Activated naive CD4-positive, alpha-beta T cell treated with anti-CD3 and anti-CD28 coated beads, Interleukin-2, amount 50 U/mL, for 16 hours (primary cell): ENCODE measurements at places on chromosomes 2 and 18.

- no peak for DNase-seq
These were observed 66.0 kb upstream of the SPRED2 start for GRCh38 chr2:65498396-65498795.

- no peak for DNase-seq
These were observed 1295.7 kb upstream of the NRXN1 start for GRCh38 chr2:52327641-52328040.

DNA sequence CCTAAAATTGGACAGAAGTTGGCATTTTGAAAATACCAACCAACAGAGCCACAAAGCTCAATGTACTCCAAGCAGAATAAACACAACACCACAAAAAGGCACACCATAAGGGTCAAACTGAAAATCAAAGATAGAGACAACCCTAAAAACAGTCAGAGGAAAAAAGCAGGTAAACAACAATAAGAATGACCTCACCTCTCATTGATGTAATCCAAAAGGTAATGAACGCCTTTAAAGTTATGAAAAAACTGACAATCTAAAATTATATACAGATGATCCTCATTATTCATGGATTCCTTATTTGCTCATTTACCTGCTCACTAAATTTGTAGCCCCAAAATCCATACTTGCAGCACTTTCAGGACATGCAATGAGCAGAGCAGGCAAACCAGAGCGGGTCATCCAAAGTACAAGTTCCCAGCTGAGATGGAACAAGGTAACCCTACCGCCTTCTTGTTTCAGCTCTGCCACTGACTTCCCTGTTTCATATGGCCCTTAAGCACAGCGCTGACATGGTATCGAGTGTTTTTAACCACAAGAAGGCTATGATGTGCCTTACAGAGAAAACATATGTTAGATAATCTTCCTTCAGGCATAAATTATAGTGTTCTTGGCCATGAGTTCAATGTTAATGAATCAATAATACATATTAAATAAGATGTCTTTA, 17.0 kb downstream of the RTN4 start:
- DNase-seq, result no peak

- no peak for DNase-seq
These were observed 2.5 kb downstream of the RTN4 start for GRCh38 chr2:55047677-55048299.

DNA sequence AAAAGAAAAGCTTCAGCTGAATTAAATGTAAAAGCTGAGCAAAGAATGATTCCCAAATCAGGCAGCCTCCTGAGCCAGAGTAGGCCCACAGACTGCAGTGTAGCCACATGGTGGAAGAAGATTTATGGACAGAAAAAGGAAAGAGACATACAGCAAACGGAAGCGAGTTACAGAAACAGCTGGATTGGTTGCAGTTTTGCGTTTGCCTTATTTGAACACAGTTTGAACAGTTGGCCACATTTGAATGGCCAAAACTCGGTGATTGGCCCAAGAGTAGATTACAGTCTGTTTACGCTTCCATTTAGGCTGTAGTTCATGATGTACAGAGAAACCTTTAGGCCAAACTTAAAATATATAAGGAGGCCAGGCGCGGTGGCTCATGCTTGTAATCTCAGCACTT, 35.1 kb downstream of the SH2D6 start:
- DNase-seq, result no peak

- DNase-seq, result no peak
These were observed 373.8 kb downstream of the TMEM182 start for GRCh38 chr2:103135679-103136078.

GRCh38 chr2:37653805-37654378, 17.6 kb downstream of the CDC42EP3 start:
- no peak for DNase-seq

DNA sequence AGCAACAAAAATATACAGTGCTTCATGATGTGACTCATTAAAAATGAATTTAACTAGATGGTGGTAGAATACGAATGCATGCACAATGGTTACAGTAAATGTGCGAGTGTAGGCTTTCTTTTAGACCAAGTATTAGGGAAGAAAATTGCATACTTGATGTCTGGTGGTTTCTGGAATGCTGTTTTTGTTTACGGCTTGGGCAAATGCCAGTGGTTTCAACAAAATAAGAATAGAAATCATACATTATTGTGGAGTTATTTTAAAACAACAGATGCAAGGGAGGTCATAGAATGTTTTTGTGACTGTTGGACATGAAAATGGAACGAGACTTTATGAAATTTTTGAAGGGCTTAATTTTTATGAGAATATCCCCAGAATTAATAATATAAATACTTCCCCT, 580.9 kb downstream of the PLCL1 start:
- no peak for DNase-seq

DNA sequence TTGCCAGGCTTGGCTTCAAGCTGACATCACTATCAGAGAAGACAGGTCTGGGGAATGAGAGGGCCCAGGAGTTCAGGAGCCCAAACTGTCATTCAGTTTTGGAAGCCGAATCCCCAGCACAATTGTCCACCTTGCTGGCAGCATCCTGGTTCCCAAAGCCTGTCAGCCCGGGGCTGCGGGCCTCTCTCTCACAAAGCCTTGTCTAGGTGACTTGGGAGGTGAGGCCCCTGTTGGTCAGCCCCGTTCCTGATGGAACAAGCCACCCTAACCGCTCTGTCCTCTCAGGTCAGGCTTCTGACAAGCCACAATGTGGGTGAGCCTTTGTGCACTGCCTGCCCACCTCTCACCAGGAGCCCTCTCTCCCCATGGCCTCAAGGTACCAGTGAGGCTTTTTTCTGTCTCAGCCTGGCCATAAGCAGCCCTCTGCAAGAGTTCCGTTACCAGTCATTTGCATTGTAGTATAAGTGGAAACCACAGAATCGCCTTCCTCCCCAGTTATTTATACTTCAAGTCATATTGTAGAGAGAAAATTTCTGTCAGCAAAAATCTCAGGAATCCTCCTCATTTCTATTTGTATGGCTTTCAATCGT, 100.6 kb downstream of the MSH2 start:
- DNase-seq, result no peak

DNA sequence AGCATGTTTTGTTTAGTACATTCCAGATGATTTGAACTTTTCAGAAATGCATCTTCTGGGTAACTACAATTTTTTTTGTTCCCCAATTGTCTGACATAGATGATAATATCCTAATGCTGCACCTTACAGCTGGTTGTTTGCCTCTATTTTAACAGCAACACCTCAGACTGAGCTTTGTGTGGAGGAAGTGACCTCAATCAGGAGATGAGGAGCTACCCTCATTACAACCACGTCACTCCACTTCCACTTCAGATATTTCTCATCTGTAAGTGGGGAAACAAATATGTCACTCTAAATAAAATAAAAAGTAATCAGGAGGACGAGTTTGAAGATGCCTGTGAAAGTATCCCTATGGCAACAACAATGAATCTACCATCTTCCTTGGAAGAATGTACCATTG, 12.1 kb upstream of the SRSF7 start:
- no peak for DNase-seq

DNA sequence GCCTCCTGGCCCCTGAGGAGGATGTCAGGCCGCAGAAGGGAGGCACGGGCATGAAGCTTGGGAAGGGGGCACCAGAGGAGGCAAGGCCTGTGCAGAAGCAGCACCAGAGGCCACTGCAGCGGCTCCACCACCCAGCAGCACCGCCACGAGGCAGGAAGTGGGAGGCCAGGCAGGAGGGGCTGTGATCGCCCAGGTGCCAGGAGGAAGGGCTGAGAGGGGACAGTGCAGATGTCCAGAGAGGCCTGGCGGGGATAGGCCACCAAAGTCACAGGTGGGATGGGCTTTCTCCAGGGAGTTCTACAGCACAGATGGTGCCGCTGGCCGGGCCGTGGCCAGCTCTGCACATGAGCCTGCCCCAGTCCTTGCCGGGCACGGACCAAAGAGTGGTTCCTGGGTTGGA, 6.0 kb upstream of the ALPI start:
- no peak for DNase-seq

DNA sequence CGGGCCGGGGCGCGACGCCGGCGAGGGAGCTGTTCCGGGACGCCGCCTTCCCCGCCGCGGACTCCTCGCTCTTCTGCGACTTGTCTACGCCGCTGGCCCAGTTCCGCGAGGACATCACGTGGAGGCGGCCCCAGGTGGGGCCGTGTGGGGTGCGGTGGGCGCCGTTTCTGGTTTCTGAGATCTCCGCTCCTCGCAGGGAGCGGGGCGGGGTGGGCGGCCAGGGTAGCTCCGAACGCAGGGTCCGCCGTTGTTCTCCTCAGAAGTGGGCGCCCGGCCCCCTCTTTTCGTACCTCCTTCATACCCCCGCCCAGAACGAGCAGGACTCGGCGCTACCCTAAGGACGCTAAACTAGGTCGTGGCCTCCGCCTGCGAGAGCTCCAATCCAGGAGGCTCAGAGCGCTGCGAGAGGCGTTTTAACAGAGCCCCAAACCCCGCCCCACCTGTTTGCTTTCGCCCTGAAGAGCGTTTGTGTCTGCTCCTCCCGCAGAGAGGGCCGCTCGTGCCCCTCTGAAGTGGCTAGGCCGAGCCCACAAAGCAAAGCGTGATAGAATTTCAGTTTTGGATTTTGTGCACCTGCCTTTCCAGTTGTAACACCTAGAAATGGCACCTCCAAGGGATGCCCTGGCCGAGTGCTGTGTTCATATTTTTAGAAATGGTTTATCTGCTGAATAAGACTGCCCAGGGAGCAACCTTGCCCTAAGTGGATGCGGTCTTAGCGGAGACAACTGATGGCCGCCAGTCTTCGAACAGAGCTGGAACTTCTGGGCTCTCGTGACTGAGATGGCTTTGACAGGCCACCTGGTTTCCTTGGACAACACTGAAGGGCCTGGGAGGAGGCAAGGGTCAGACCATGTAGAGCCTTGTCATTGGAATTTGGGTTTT, 626 bp downstream of the CAPN10 start:
- peak; percentile 68 for DNase-seq

GRCh38 chr2:11242542-11243174, 87.4 kb downstream of the SLC66A3 start:
- no peak for DNase-seq

- no peak for DNase-seq
These were observed 23.0 kb downstream of the CDC42EP3 start for GRCh38 chr2:37648331-37649011.

- no peak for DNase-seq
These were observed 36.9 kb downstream of the REEP1 start for GRCh38 chr2:86300496-86300895.

- no peak for DNase-seq
These were observed 4.6 kb downstream of the SPATS2L start for GRCh38 chr2:200311139-200311538.

DNA sequence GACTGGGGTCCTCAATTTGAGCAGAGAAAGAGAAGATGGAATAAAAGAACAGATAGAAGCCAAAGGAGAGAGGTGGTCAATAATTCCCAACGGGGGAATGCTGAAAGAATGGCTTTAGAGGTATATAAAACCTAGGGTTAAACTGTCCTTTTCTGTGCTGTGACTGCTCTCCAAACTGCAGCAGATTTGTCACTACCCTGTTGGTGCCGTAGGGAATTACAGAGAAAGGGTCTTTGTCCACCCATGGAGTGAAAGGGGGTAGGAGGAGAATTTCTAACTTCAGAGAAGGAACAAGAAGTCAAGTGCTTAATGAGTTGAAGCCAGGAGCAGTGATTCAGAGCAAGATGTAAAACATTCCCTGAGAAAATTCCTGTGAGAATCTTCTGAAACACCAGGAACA, 486.5 kb downstream of the NUP35 start:
- DNase-seq, result no peak

- DNase-seq, result no peak
These were observed 35.5 kb downstream of the EML6 start for GRCh38 chr2:54758951-54759350.

DNA sequence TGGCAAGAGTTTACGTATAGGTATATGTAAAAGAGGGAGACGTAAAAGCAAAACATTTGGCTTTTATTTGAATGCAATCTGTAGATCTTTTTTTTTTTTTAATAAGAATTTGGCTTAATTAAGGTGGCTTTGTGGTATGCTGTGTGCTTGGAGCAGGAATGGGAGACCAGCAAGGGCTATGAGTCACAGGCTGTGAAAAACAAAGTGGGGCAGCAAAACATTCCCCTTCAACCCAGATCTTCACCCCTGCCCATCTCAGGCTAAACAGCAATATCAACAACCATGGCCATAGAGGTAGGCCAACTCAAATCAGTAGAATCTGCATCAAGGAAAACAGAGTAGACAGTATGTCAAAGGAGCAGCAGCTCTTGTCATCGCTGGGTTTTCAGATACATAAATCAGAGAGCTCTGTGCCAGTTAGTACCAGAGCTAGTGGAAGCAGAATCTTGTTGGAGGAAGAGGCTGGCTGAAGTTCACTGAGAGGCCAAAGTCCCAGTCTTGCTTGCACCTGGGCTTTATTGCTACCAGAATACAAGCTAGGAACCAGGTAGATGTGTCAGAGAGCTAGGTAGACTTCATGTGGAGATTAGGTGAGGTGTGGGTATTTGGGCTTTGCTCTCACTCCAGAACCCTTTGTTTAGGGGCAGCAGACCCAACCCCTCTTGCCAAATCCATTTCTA, 191.5 kb upstream of the FANCL start:
- no peak for DNase-seq

GRCh38 chr18:6547476-6547875, 132.8 kb upstream of the L3MBTL4 start:
- DNase-seq, result no peak

DNA sequence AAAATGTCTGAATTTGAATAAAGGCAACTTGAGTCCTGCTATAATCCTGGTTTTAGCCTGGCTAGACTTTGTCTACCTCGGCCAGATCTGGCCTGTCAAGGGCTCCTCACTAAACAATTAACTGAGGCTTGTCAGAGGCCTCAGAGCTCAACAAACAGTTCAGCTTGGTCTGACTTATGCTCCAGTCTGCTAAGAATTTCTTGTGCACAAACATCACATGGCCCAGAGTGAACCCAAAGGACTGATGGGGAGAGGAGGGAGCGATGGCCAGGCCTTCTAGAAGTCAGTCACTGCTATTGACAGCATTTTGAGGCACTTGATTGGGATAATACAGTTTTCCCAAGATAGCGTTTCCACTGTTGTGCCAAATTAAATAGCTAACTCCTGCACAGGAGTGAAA, 555.1 kb upstream of the ID2 start:
- no peak for DNase-seq

- no peak for DNase-seq
These were observed 199.6 kb upstream of the HNMT start for GRCh38 chr2:137764646-137765045.

DNA sequence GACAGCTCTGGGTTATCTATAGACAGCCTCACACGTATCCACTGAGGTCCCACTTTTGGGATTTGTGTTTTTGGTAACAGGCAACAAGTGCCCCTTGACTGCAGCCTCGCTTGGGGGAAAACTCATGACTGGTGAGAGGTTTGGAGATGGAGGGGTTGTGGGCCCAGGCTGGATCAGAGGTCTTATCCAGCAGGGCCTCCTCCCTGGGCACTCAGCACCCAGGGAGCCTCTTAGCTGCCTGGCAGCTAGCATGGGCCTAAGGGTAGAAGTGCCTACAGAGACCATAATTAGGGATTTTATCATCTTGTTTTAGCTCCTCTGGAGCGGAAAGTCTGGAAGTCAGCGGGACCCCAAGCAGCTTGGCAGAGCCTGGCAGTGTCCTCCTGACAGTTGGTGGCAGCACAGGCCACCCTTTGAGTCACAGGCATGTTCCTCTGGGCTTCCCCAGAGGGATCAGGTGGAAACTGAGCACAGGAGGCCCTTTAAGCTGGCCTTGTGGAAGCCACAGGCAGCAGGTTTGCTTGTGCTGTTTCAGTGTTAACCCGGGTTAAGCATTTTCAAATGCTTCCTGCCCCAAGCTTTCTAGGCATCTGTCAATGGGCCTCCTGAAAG, 143.1 kb downstream of the KCTD1 start:
- no peak for DNase-seq

GRCh38 chr2:129794540-129794939, 184.9 kb upstream of the RAB6C start:
- no peak for DNase-seq
